Breast epithelium (tissue), 4 donors: ENCODE measurements at places on chromosomes 4 and X. TPM values are rescaled to one million over a fixed set of nuclear protein-coding genes. Genes with fewer than 3 reads are reported as not detected.

The F8A3 gene
- total RNA-seq = 7.5 TPM

The ARHGAP10 gene
- total RNA-seq = 138 TPM

- DNase-seq = no peak
- H3K27ac ChIP-seq = peak overlapping the region; percentile 20
- H3K4me3 ChIP-seq = no peak overlapping the region
- H3K4me1 ChIP-seq = no peaks in the 10 kb centered on the region
These were observed 83.2 kb downstream of the CPE start for GRCh38 chr4:165462009-165462408.

The PARM1 gene
- 12.1 TPM for total RNA-seq

GRCh38 chr4:38759113-38759789 is 23.5 kb downstream of the TLR10 start:
- no peak overlapping the region for H3K27ac ChIP-seq
- H3K27me3 ChIP-seq = no peaks in the 10 kb centered on the region
- H3K4me1 ChIP-seq = no peaks in the 10 kb centered on the region
- H3K36me3 ChIP-seq = no peaks in the 10 kb centered on the region

DNA sequence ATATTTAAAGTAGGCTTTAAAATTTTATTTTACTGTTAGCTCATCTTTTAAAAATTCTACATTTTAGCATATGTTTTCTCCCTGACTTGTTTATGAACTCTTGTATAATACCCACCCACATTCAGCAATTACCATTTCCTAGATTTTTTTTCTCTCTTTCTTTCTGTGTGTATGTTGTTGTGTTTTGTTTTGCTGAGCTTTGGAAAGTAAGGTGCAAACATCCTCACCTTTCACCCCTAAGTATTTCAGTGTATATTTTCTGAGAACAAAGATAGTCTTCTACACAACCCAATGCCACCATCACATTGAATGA is 18.8 kb downstream of the GRPR start:
- no peaks in the 10 kb centered on the region for H3K36me3 ChIP-seq
- no peaks in the 10 kb centered on the region for H3K4me1 ChIP-seq
- H3K27ac ChIP-seq = no peak overlapping the region
- H3K4me3 ChIP-seq = no peak overlapping the region

GRCh38 chrX:53678667-53679066 is 7.9 kb downstream of the HUWE1 start:
- H3K4me1 ChIP-seq = peaks cover 6% of the 10 kb centered on the region
- no peak for DNase-seq
- no peak overlapping the region for H3K27ac ChIP-seq
- peaks cover 4% of the 10 kb centered on the region for H3K36me3 ChIP-seq
- H3K4me3 ChIP-seq = no peak overlapping the region
- no peaks in the 10 kb centered on the region for H3K27me3 ChIP-seq

DNA sequence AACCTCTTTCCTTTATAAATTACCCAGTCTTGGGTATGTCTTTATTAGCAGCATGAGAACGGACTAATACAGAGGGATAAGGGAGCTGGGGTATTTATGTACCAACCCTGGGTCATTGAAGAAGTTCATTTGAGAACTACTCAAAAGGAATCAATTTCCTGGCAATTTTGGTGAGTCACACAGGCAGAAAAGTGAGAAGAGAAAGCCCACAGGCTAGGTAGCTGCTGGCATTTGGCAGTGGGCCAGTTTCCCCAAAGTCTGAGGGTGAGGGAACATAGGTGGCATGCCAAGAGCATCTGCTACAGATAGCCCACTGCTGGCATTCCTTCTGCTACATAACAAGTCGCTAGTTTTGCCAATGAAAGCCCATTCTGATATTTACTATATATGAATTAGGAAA is 411.2 kb downstream of the MID1IP1 start:
- no peak for DNase-seq
- peaks cover 71% of the 10 kb centered on the region for H3K27me3 ChIP-seq
- no peaks in the 10 kb centered on the region for H3K4me1 ChIP-seq
- H3K4me3 ChIP-seq = no peak overlapping the region

The RAB9B gene
- 3.4 TPM for total RNA-seq

DNA sequence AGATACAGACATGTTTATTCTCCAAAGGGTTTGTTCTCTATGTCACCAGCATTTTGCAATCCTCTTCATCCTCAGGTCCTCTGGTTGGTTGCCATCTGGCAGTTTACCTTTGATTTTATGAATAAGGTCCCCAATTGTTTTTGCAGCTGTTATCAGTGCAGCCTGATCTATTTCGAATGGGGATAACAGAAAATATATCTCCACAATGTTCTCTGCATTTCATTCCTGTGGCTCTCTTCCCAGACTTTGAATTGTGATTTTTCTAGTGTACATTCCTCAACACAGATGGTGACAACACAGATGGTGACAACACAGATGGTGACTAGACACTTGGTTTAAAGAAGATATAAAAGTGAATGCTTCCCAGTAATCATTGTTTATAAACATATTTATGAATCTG is 74.1 kb downstream of the FBXO8 start:
- no peak overlapping the region for H3K4me3 ChIP-seq
- H3K36me3 ChIP-seq = no peaks in the 10 kb centered on the region
- peaks cover 65% of the 10 kb centered on the region for H3K27me3 ChIP-seq

DNA sequence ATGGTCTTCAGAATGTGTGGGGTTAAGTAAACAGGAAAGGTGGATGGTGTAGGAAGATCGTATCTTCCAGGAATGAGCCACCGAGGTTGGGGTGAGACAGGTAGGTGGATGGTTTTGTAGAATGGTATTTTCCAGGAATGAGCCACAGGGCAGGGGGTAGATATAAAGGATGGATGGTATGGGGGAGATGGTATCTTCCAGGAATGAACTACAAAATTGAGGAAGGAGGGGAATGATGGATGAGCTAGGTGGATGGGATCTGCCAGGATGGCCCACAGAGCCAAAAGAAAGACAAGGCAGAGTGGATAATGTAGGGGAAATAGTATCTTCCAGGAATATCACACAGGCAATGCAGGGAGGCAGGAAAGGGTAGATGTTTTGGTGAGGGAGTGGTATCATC is 60.0 kb downstream of the MAOA start:
- no peaks in the 10 kb centered on the region for H3K27me3 ChIP-seq
- no peaks in the 10 kb centered on the region for H3K36me3 ChIP-seq
- no peak overlapping the region for H3K27ac ChIP-seq

DNA sequence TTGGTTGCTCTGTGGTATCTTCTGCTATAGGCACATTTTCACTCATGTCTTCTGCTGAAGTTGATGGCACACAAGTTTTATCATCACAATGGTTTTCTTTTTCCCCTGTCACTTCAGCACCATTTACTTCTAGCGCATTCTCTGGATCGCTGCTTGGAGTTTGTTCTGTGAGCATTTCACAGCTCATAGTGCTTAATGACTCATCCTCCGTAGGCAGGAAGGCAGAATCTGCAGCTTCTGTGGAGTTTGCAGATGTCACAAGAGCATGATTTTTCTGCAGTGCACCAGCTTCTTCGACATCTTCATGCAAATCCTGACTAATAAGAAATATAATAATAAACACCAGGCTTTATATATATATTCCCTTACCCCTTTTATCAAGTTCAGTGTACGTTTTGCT is 83.6 kb downstream of the CHM start:
- no peak for DNase-seq
- no peaks in the 10 kb centered on the region for H3K36me3 ChIP-seq
- H3K27ac ChIP-seq = no peak overlapping the region
- H3K4me1 ChIP-seq = no peaks in the 10 kb centered on the region
